ENCODE measurements at places on chromosomes 13 and 19. TPM values are rescaled to one million over a fixed set of nuclear protein-coding genes. Genes with fewer than 3 reads are reported as not detected.

DNA sequence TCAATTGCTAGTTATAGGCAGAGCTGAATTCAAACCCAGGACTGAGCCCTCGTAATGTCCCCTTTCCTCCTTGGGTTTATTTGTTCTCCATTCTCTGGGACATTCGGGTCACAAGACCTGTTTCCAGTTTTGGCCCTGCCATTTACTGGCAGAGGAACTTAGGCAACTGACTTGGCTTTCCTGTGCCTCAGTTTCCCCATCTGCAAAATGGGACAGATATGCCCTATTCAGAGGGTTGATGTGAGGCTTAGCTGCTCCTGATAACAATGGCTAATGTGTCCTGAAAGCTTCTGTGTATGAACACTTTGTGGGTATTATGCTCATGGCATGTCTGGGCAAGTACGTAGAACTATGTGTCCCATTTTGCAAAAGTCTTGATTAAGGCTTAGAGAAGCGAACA is 996 bp downstream of the ZNF524 start:
- no peak for DNase-seq

DNA sequence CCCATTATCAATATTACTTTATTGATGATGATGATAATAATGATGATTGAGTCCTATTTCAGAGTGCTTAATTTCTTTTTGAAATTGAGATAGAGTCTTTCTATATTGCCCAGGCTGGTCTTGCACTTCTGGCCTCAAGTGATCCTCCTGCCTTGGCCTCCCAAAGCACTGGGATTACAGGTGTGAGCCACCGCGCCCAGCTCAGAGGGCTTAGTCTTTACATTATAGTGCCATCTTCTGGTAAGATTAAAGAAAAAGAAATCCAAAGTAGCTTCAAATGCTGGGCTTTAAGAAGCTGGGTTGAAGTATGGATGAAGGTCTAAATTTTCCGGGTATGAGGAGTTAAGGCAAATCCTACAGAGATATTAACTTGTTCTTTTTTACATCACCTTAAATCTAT is 3.4 kb upstream of the ZNF333 start:
- DNase-seq, result no peak

- no peak for DNase-seq
Measured at GRCh38 chr13:47337781-47338507, 441.1 kb upstream of the HTR2A start.

- no peak for DNase-seq
Measured at GRCh38 chr19:10686661-10687517, 14.3 kb upstream of the QTRT1 start.

The FBN3 gene
- 32.8 TPM for total RNA-seq

DNA sequence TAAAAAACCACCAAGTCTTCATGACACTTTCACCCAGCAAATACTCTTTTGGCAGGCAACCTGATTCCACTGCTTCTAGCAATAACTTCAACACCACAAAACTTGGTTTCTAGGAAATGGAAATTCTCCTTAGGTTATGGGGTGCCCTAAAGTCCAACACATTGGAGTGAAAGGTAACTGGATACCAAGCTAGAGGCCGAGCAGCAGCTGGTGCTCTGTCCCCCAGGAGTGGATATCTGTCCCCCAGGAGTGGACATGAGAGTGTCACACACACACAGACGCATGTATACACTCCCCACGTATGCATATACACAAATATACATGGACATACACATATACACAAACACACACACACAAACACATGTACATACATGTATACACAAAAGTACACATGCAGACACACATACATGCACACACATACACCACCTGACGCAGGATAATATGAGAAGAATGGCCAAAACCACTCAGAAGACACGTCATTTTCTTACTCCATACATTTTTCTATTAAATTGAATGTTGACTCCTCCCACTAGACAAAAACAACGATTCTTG is 50.8 kb downstream of the RFX2 start:
- no peak for DNase-seq

The IZUMO1 gene
- 2.3 TPM for total RNA-seq

- no peak for DNase-seq
Measured at GRCh38 chr13:105519771-105520170, 1015.7 kb downstream of the EFNB2 start.

The NKG7 gene
- total RNA-seq, result 1.0 TPM

The POU2F2 gene
- total RNA-seq, result 0.55 TPM

- no peak for DNase-seq
Measured at GRCh38 chr19:5207806-5208205, 132.8 kb downstream of the PTPRS start.

The C19orf12 gene
- 31.0 TPM for total RNA-seq

DNA sequence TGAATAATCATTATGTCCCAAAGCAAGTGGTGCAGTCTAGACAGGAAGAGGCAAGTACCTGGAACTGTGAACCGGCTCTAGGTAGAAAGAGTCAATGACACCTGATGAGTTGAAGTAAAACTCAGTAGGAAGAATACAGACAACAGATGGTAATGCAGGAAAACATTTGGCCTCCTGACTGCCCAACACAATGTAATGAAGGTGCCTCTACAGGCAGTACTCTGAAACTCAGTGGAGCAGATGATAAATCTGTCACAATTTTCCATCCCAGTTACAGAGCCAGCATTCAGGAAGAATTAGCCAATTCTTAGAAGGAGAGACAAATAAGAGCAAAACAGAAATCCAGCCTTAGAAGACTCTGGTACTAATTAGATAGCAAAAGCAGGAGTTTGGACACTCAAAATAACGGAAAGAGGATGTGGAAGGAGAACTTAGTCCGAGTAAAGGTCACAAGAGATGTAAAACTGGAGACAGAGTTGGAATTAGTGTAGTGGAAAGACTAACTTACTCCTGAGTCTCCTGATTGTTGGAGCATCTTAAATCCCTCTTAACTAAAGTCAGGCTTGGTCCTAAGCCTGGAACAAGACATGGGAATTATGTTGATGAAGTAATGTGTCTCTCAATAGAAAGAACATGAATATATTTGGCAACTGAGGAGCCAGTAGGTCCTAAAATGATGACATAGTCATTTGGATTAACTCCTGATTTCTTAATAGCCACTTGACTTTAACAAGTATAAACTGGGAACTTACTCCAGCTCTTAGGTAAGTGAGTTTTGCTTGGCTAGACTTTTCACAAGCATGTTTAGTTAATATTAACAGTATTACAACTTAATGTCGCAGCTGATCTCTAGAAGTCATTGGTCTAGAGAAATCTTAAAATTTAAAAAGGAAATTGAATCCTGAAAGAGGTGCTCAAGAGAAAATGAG is 457.3 kb upstream of the MIR17HG start:
- no peak for DNase-seq

DNA sequence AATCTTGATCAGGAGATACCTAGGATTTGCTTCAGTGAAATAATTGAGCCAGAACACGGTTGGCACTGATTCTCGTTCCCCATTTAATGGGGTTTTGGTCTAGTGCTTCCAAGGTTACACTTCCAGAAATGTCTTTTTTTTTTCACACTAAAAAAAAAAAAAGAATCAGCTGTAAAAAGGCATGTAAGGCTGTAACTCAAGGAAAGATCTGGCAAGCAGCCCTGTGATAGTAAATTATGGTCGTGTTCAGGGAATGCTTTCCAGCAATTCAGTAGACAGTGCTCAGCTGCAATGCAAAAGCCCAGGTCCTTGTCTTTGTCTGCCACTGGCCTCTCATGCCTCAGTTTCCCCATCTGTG is 27.2 kb upstream of the NDUFS7 start:
- DNase-seq, result peak; percentile 55

GRCh38 chr13:106318941-106319411 is 216.5 kb downstream of the EFNB2 start:
- DNase-seq, result peak; percentile 21

DNA sequence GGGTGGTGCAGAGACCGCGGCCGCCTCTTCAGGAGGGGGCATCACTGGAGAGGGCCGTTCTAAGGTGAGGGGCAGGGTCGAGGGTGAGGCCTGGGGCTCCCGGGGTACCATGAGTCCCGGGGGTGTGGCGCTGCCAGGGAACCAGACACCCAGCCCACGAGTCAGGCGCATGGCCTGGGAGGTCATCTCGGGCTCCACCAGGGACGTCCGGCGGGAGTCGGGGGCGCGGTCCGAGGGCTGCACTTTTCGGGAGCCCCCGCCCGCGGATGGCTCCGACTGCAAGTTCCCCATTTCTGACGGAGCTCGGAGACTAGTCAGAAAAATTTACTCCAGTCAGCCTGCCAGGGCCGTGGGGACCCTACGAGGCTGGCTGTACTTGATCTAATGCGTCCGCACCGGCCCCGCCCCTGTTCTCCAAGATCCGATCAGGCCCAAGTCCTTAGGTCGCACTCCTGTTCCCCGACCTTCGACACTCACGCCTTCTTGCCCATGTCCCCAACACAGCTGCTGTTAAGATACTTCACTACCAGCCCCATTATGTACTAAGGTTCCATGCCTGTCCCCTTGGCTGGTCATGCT is 774 bp downstream of the GGN start:
- DNase-seq, result no peak

GRCh38 chr13:95553581-95554385 is 1.3 kb downstream of the CLDN10 start:
- DNase-seq, result no peak

DNA sequence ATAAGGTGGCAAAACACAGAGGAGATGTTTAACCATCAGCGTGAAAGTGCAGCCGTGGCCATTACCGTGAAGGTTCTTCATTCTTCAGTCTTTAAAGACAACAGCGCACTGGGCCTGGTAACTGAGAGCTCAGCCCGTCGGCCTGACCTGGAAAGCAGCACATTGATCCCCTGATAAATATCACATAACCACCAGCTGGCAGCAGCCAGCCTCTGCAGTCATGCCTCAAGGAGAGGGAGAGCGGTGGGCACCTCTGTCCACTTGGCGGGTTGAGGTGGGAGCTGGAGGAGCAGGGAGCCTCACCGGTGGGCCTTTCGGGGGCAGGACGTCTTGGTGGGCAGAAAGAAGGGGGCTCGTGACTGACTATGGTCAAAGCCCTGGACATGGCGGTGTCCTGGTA is 58.1 kb downstream of the MCF2L start:
- no peak for DNase-seq

The RASAL3 gene
- 4.3 TPM for total RNA-seq

- DNase-seq, result no peak
Measured at GRCh38 chr19:40323705-40324104, 24.5 kb downstream of the C19orf47 start.

Data from uterus (tissue), 4 donors.